ENCODE measurements at places on chromosomes 1 and 21.

GRCh38 chr21:33846141-33846540 is 69.5 kb downstream of the ATP5PO start:
- DNase-seq = no peak

DNA sequence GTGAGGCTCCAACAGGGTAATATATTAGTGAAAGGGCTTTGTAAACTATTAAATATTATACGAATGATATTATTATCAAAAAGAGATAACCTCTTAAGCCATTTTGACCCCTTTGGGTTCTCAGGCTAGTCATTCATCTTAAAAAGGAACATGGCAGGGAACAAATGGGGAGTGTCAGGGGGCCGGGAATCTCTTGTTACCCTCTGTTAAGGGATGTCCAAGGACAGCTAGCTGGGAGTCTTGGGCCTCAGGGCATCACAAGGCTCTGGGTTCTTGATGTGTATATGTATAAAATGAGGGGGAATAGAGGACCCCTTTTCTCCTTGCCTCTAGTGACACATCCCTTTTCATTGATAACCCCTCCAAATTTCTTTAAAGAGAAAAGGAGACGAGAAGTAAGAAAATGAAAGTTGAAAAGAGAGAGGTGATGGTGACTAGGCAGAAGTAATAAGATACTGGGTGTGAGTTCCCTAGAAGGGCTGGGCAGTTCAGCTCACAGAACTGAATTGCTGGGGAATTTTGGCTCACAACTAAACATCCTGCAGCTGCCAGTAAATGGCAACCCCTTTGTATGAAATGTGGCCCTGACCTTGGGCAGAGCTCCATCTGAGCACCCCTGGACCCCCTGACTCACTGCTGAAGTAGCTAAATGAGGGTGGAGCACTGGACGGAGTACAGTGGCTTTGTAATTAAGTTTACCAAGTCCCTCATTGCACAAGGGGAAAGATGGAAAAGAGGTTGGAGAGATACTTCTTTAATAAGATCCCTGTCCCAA is 20.0 kb upstream of the ZNF326 start:
- peak; percentile 72 for DNase-seq

DNA sequence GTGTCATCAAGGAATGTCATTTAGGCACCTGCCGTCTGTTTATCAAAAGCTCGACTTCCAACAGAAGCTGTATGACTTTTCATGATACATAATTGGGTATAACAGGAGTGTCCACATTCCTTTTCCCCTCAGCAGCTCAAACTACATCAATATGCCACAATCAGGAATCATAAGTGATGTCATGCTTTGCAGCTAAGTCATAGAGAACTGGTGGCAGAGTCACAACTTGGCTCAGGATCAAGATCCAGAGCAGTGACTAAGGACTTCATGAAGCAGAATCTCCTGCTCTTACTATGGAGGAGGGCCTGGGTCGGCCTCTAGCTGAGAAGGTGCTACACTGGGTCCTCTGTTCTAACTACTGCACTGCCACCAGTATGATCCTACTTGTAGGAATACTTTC is 36.5 kb upstream of the AGBL4 start:
- DNase-seq = peak; percentile 49

DNA sequence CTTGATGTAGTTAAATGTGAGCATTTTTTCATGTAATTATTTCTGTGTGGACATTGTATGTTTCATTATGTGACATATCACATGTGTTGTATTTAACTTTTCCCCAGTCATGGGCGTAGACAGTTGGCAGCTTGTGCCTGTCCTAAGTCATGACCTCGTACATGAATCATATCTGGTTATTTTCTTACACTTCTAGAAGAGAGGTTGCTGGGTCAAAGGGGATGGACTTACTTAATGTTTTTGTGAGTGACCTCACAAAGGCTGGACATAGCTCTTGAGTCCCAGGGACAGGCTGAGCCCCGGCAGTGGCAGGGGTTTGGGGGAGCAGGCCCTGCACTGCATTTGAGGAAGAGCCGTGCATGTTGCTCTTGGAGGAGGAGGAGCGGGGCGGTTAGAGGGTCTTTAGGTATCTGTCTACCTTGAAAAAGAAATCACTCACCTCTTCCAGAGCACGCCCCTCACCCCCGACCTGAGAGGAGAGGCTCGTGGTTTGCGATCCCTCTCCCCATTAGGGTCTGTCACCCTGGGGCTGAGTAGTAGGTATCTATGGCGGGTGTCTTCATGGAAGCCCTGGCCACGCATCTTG is 16.4 kb downstream of the IFNGR2 start:
- no peak for DNase-seq

- DNase-seq = no peak
Observed at GRCh38 chr1:159431904-159432303, at the start of gene OR10J4. Gene OR10J4 (plus strand): TSS chr1:159432204.

GRCh38 chr1:154755858-154756730 is 114.0 kb downstream of the KCNN3 start:
- peak; percentile 76 for DNase-seq
